ENCODE measurements at places on chromosomes 1 and 21. TPM values are rescaled to one million over a fixed set of nuclear protein-coding genes. Genes with fewer than 3 reads are reported as not detected.

BARHL2 gene
- not detected for total RNA-seq

ELAVL4 gene
- total RNA-seq = not detected

NBPF4 gene
- not detected for total RNA-seq

NBPF3 gene
- 6.6 TPM for total RNA-seq

DNA sequence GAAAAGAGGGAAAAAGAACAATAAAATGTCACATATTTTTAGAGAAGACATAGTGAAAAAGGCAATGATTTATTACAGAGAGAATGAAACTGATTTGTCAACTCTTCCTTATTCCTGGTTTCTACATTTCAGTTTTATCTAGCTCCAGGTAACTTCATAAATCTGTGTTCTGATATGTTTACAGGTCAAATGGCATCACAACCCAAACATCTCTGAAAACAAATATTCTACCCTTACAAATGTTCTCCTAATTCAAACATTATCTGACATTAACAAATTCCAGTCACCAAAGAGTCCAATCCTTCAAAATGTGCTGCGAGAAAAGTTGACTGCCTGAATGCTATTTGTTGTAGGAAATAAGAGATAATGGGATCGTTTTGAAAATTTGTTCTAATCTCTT is 20.2 kb downstream of the EXTL2 start:
- DNase-seq = no peak

GRCh38 chr1:40386359-40386723 is 12.8 kb downstream of the SMAP2 start:
- DNase-seq = no peak

DNA sequence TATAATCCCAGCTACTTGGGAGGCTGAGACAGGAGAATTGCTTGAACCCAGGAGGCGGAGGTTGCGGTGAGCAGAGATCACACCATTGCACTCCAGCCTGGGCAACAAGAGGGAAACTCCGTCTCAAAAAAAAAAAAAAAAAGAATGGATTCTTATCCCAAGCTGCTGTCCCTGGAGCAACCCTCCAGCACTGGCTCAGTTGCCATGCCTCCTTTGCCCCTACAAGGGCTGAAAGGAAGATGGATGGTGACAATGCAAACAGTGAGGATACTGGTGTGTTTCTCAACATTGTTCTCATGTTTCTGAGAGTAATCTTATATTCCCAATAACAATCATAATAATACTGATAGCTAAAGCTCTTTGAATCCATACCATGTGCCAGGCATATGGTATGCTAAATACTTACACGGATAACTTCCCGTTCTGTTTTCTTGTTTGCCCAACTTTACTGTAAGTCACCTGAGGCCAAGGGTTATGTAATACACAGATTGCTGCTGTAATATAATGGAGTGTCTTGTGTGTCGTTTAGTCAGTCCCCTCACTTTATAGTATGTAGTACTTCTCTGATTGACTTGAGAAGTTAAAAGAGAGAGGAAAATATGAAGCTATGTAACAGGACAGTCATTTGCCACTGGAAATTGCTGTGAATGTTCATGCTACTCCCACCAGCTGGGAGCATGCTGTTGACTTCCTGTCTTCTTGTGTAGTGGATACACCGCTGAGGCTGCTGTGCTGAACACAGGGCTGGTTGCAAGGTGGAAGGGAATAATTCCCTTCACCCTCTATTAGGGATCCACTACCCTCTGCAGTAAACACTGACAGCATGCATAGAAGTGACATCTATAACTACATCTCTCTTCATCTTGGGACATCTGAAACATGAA is 153.6 kb downstream of the CNIH3 start:
- no peak for DNase-seq

DNA sequence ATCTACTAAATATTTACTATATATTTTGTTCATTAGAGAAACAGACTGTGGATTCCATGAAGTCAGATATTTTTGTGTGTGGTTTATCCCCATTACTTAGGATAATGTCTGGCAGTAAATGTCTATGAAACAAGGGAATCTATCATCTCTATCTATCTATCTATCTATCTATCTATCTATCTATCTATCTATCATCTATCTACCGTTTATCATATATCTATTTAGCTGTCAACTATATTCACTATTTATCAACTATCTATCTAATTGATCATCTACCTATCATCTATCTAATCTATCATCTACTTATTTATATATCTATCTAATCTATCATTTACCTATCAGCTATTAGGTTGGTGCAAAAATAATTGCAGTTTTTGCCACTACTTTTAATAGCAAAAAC is 255.7 kb downstream of the GRIK1 start:
- no peak for DNase-seq

DNA sequence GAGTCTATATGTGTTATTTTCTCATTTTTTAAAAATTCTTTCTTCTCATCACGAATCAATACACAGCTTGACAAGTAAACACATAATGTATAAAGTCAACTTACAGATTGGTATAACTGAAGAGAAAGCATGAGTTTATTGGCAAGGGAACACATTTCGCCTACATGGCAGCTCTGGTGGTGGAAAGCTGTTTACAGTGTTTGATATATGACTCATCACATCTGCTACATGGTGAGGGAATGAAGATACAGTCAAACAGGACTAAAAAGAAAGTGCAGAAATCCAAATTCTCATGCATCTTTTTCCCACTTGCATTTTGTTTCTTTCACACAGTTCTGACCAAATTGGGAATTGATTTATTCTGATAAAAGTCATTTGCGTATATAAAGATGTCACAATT is 122.2 kb upstream of the ADGRL4 start:
- no peak for DNase-seq

- DNase-seq = no peak
These were observed 285.6 kb upstream of the ST6GALNAC5 start for GRCh38 chr1:76581712-76582111.

DNA sequence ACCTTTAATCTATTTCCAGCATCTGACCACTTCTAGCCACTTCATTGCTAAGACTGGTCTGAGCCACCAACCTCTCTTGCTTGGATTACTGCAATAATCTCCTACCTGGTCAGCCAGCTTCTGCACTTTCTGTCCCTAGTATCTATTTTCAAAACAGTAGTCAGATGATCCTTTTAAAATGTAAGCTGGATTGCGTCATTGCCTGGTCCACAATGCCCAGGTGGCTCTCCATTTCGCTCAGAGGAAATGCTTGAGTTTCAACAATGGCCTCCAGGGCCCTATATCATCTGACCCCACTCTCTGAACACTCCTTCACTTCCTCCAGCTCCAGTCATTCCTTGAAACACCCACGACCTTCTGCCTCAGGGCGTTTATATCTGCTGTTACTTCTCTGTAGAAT is 2.3 kb downstream of the FYB2 start:
- DNase-seq = no peak

DNA sequence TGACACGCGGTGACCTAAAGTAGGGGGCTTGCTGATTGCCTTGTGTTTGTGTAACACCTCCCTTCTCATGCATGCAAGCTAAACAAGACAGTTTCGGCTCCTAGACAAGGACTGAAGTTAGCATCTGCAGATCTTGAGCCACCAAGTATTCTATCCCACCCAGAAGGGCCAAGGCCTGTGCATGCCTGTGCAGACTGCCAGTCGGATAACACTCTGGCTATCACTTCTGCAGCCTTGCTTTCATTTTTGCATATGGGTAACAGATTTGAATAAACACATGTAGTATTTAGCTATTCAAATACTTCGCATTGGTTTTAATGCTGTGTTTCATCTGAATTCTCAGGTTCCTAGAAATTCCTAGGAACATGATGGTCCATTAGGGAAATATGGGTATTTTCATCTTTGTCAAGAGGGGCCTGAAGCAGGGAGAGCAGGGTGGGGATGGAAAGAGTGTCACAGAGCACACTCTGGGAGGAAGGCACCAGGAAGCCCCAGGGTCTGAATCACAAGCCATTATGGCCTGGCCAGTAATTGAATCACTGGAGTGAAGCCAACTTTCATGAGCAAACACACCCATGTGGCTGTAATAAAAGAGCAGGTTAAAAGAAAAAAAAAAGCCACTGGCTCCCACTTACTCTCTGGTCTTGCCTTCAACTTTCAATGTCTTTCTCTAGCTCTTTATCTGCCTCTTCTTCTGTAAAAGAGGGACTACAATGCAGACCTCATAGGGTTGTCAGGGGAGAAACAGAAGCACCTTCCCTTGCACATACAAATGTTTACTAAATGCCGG is 28.3 kb downstream of the GADD45A start:
- no peak for DNase-seq
